ENCODE measurements at places on chromosomes 4 and X.
A peak's percentile ranks its signal among the peaks of the same experiment; 100 is the strongest.

- no peak for DNase-seq
These were observed 189.9 kb downstream of the AASDH start for GRCh38 chr4:56197387-56197786.

GRCh38 chr4:80215449-80216052 lies 18.2 kb downstream of the PRDM8 start:
- peak; percentile 66 for DNase-seq

GRCh38 chr4:48801016-48801715 lies 21.1 kb upstream of the FRYL start:
- DNase-seq: no peak

GRCh38 chr4:53861856-53862610 lies 202.4 kb downstream of the CHIC2 start:
- DNase-seq: peak; percentile 5

GRCh38 chrX:11655282-11656015 lies 10.3 kb downstream of the ARHGAP6 start:
- no peak for DNase-seq

DNA sequence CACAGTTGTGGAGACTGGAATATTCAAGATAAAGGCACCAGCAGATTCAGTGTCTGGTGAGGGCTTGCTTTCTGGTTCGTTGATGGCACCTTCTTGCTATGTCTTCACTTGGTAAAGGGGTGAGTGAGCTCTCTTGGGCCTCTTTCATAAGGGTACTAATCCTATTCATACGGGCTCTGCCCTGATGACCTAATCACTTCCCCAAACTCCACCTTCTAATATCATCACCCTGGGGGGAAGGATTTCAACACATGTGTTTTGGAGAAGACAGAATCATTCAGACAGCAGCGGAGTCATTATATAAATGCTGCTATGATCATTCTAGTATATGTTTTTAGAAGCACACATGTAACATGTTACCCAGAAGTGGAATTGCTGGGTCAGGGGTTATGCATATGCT lies 295.3 kb upstream of the CTSO start:
- DNase-seq: no peak

DNA sequence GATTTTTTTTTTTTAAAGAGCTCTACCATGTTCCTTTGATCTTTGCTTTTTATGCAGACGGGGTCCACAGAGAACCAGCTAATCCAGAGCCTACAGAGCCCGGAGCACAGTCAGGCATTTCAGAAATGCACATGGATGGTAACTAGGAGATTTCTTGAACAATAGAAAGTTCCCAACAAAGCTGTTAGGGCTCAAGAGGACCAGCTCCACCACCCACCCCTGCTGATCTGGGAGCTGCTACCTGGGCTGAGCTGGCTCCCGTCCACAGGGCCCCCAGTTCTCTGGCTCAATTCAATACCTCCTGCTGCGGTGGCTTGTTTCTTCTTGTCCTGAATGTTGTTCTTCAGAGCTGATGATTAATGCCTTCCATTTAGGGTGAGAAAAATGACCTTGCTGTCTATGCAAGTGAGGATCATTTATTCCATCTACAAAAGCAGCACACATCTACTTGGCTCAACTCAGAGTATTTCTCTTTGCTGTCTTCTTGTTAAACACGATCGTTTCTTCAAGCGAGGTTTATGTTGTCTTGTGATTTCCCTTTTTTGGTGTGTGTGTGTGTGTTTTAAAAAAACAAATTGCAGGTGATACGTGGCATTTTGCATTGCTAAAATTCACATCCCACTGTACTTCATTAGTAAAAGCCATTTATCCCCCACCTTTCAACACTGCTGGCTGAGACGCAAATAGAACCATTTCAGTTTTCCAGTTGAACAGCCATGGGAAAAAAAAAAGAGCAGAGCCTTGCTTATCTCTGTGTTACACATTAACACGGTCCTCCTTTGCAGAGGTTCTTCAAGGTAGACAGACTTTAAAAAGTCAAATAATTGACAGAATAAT lies 31.3 kb downstream of the IGFBP7 start:
- DNase-seq: peak; percentile 65

DNA sequence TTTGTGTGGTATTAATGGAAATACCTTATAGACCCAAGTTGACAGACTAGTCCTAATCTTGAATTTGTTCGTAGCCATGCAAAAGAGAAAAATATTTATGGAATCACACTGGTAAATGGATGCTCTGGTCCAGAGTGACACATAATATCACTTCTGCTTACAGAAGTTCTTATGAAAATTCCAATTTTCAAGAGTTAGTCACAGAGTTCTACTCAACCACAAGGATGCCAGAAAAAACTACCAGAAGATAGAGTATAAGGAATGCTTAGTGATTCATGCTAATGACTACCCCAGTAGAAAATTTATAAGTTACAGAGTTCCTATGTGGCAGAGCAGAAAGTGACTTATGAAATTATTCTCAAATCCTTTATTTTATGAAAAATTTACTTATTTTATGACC lies 1384.8 kb downstream of the FAM133A start:
- no peak for DNase-seq

DNA sequence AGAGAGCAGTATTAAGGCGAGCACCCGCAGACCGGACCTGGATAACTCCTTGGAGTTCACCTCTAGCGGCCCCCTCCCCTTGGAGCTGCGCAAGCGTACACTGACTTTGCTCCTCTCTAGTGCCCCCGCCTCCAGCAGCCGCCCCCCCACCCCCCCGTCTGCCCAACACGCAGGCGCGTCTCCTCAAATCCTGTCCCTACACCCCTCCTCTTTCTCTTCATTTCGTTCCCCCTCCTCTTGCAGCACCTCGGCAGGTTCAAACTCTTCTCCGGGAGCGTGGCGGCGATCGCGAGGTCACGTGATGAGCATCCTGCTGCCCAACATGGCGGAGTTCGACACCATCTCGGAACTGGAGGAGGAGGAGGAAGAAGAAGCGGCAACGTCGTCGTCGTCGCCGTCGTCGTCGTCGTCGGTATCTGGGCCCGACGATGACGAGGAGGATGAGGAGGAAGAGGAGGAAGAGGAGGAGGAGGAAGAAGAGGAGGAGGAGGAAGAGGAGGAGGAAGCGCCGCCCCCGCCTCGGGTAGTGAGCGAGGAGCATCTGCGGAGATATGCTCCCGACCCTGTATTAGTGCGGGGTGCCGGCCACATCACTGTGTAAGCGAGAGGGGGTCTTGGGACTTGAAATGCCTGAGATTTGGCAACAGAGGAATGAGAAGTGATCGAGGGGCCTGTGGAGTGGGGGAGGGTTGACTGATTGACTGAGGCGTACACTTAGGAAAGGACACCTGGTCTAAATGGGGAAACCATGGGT lies at the start of gene CHIC1:
CHIC1 (plus strand) TSS at position 214 of the 754 bp plus-strand sequence; CDS start at position 302, 88 bp downstream.
- DNase-seq: peak; percentile 87

DNA sequence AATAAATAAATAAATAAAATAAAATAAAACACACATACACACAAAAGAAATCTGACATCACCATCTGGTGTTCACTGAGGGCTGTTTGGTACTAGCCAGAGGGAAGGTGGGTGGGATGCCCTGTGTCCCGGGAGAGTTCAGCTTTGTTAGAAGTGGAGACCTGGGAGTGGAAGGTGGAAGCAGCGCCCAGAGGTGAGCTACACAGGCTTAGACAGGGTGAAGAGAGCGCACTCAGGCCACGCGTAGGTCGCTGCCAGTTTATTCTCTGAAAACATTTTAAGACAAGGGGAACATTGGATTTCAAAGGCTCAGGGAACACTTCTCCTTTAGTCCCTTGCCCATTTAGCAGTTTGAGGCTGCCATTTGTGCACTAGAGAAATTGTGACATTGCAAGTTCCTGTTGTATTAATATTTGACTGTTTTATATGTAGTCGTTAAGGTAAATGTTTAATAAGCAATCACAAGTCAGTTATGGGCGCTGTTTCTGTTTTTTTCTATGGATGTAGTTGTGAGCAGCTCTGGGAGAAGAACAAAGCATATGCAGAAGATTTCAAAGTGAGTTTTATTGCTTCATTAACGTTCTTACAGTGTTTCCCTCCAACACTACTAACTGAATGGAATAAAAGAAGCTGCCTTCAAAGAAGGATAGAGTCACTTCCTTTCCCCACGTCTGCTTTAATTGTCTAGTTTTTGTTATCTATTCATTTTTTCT lies 405.5 kb upstream of the NR3C2 start:
- no peak for DNase-seq

- DNase-seq: no peak
These were observed 34.6 kb downstream of the NBDY start for GRCh38 chrX:56763556-56764152.

DNA sequence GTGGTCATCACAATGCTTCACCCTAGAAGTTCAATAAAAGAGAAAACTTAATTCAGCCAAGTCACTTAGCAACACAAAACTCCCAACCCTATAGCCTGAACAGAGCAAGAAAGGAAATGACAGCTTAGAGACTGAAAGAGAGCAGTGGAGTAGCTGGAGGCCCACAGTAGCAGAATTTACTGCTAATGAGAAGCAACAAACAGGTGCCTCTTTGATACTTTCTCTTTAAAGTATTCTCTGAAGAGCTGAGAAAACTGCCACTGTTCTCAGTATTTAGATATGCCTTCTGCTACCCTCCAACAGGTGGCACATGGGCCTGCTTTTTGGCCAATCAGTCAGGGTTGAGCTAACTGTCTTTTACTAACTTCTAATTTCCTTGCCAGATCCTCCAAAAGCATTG lies 240.0 kb downstream of the GPC3 start:
- no peak for DNase-seq

- no peak for DNase-seq
These were observed 57.0 kb downstream of the RTL9 start for GRCh38 chrX:110415440-110416170.

DNA sequence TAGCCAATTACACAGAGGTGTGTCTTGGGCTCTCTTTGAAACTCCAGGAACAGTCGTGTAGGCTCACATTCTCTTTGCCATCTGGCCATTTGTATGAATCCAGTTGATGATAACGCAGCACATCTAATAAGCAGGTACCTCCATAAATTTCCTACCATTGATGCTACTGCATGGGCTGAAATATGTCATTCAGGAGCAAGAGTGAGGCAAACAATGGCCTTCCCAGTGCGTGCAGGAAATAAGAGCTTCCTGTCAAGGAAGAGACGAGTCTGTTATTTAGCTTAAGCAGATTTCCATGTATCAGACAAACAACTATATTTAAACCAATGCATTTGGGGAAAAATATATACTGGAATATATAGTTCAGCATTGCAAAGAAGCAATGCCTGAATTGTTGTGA lies 102.1 kb upstream of the MXRA5 start:
- no peak for DNase-seq

DNA sequence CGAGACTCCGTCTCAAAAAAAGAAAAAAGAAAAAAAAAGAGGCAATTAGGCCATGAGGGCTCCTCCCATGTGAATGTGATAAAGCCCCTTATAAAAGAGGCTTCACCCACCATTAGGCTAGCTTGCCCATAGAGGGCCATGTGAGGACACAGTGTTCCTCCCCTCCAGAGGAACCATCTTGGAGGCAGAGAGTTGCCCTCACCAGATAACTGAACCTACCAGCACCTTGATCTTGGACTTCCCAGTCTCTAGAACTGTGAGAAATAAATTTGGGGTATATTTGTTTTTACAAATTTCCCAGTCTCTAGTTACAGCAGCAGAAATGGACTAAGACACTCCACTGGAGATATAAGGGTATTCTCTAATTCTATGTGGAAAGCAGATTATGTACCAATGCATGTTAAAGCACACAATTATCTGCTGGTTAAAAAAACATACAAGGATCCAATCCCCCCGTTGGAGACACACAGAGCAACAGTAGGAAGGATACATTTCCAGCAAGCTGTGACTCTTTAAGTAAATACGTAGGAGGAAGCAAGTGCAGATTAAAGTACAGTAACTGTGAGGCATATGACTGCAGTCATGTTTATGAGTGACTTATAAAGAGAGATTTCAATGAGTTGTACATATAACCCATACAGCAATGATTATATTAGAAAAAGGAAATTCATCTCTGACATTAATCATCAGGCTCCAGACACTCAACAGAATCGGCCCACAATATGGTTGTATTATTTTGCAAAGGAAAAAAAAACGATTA lies 21.4 kb downstream of the SH3RF1 start:
- DNase-seq: no peak

DNA sequence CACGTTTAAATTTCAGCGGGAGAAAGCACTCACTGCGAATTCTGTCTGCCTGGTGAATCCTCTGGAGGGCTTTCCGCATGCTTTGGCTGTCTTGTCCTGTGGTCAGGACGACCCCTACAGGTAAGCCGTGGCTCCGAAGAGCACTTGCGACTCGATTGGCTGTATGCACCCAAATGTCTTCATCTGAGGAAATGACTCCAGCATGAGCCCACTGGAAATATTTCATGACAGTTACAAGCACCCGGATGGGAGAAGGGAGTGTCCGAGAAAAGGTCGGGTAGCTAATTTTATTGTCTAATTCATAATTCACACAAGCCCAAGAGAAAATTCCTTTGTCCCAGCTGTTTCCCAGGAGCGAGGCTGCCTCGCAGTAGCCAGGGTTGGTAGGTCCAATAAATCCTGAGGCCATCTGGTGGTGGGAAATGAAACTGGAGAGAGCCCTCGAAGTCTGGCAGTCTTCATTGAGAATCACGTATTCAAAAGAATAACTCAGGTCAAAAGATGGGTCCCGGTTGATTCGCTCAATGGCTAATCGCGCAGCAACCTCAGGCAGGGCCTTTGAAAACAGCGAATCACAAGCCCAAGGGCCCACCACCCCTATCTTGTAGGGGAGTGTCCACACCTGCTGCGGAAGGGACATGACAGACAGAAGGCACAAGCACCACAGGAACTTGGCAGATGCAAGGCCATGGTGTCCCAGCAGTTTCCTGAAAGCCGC lies 6.6 kb downstream of the GUCY2F start:
- DNase-seq: peak; percentile 0

GRCh38 chr4:167031534-167032156 lies 202.6 kb downstream of the SPOCK3 start:
- no peak for DNase-seq

DNA sequence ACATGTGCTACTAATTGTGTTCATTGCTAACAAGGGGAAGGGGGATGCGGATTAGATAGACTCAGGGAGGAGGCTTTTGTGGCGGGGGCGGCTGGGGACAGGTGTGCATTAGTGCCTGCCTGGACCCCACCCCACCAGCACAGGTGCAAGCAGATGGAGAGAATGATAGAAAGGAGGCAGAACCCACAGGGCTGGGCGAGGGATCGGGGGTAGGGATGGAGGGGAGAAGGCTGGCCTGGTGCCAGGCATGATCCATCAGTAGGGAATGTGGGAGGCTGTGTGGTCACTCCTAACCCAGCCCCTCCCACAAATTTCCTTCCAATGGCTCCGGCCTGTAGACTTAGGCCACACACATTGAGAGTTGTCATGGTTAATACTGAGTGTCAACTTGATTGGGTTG lies 30.5 kb upstream of the CRMP1 start:
- DNase-seq: no peak

Data from NCI-H2171 treated with DMSO at 0.1 percent for 48 hours (cell line).